ENCODE measurements at places on chromosomes 12 and 14.

DNA sequence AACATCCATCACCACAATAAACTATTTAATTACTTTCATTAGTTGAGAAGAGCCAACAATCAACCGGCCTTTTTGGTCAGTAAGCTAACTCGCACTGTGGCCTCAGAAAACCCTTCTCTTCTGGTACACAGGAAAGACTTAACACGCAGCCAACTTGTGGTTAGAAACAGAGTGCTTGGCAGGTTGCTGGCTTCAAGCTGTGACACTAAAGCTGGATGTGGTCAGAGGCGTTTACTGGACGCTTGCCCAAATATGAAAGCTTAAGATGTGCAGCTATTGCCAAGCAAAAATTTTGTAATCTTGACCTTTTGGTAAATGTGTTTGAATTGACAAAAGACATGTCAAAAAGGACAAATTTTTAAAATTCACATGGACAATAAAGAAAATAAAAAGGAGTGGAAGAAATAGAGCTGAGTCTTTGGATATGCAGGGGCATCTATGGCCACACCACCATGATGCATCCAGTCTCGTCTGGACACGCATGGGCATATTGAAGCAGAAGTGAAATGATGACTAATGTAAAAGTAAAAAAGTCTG is 2.6 kb upstream of the KLRK1 start:
- no peaks in the 10 kb centered on the region for H3K36me3 ChIP-seq
- no peaks in the 10 kb centered on the region for H3K27me3 ChIP-seq
- H3K27ac ChIP-seq: peak overlapping the region; percentile 61
- peak; percentile 34 for DNase-seq
- peaks cover 40% of the 10 kb centered on the region for H3K4me1 ChIP-seq

- H3K4me3 ChIP-seq: no peak overlapping the region
- H3K4me1 ChIP-seq: peaks cover 7% of the 10 kb centered on the region
- peaks cover 2% of the 10 kb centered on the region for H3K36me3 ChIP-seq
- H3K27ac ChIP-seq: no peak overlapping the region
Measured at GRCh38 chr14:63692310-63693020, 35.4 kb downstream of the SGPP1 start.

DNA sequence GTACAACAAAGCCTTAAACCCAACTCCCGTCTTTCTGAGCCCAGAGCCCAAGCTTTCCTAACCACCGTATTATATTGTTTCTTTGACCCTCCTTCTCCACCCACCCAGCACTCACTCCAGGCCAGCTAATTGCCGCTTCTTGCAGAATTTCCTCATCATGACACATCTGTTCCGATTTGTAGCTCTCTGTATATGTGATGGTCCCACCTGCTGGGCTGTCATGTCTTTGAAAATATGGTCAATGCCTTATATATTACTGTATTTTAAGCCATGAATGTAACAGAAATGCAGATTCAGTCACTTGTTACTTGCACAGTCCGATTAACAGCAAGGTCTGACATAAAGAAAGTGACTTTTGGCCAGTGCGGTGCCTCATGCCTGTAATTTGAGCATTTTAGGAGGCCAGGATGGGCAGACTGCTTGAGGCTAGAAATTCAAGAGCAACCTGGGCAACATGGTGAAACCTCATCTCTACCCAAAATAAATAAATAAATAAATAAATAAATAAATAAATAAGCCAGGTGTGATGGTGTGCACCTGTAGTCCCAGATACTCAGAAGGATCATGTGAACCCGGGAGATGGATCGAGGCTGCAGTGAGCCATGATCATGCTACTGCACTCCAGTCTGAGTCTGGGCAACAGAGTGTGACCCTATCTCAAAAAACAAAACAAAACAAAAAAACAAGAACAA is 359.8 kb downstream of the ATP23 start:
- no peaks in the 10 kb centered on the region for H3K27me3 ChIP-seq
- no peak overlapping the region for H3K27ac ChIP-seq
- H3K4me1 ChIP-seq: no peaks in the 10 kb centered on the region
- H3K4me3 ChIP-seq: no peak overlapping the region
- DNase-seq: no peak

DNA sequence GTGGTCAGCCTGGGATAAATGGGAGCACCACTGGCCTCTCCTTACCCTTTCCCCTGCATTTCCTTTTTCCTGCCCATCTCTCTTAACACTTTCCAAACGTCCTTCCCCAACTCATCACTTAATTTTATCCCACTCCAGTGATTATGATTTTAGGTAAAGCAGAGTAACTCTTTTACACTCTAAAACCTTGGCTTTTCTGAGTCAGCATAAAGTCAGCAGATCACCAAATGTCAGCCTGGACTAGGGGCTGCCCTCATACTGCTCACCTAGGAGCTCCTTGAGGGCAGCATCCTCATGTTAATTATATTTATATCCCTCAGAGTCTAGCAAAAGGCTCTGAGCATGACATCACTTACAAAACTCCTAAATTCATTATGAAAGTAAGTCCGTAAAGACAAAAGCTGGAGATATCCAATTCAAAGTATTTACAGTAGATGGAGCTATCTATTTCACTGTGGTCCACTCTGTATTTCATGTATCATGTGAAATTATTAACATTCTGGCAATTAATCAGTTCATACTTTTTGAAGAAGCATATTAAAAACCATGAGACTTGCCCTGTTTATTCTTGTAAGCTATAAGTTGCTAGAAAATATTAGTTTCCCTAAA is 17.0 kb upstream of the DICER1 start:
- DNase-seq: no peak
- H3K27ac ChIP-seq: no peak overlapping the region
- no peaks in the 10 kb centered on the region for H3K27me3 ChIP-seq
- no peaks in the 10 kb centered on the region for H3K36me3 ChIP-seq

DNA sequence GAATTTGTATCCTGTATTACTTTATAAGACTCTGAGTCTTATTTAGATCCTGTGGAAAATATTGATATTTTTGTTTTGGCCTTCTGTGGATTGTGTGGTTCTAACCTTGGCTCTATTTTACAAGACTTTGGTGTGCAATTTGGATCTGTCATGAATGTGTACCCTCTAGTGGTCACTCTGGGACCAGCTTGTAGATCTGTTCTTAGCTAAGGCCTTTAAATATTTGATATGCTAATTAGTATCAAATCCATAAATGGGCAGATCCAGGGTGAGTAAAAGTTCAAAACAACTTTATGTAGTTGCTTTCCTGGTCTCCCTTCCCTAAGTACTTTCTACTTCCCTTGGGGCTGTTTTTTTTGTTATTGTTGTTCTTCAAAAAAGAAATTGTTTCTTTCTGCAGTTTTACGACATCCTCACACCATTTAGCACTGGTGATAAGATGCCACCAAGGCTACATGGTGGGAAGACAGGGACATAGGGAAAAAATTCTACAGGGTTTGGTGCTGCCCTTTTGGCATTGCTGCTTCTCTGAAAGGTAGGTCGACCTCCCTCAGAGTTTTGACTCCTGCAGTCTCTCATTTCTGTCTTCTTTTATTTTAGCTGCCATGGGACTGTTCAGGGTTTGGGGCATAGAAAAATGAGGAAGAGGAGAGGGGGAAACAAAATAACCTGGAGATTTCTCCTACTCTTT is 238.5 kb downstream of the GPHN start:
- H3K4me3 ChIP-seq: no peak overlapping the region
- no peak overlapping the region for H3K27ac ChIP-seq
- no peaks in the 10 kb centered on the region for H3K4me1 ChIP-seq
- H3K36me3 ChIP-seq: no peaks in the 10 kb centered on the region

DNA sequence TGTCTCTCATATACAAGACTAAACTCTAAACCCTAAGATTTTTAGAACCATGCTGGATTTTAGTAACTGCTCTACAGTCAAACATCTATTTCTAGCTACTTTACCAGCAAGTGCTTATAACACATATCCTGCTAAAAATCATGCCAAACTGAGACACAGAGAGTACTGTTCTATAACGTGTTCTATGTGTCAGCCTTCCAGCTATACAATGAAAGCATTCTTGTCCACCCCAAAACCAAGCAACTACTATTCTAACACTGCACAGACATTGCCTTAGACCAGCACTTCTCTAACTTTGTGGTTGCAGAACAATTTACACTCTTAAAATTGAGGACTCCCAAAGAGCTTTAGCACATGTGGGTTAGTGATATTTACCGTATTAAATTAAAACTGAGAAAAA is 85.7 kb downstream of the SPPL3 start:
- no peaks in the 10 kb centered on the region for H3K36me3 ChIP-seq
- no peak overlapping the region for H3K4me3 ChIP-seq
- no peak overlapping the region for H3K27ac ChIP-seq
- no peak for DNase-seq

DNA sequence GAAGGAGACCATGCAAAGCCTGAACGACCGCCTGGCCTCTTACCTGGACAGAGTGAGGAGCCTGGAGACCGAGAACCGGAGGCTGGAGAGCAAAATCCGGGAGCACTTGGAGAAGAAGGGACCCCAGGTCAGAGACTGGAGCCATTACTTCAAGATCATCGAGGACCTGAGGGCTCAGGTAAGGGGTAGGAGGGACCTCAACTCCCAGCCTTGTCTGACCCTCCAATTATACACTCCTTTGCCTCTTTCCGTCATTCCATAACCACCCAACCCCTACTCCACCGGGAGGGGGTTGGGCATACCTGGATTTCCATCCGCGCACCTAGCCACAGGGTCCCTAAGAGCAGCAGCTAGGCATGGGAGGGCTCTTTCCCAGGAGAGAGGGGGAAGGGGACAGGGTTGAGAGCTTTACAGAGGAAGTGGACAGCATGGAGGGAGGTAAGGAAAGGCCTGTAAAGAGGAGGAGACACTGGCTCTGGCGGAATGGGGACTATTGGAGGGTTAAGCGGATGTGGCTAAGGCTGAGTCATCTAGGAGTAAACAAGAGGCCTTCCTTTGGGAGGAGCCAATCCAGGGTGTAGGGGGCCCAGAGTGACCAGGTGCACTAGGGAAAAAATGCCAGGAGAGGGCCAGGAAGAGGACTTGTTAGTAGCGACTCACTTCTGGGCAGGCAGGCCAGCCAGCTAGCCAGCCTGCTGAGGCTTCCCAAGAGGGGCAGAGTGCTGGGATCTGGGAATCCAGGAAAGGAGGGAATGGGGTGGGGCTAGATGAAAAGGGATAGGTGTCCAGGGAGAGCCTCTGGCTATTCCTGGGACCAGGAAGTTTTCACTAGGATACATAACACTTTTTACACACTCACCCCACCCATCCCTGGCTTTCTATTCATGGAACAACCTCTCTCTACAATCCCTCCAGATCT is 754 bp downstream of the KRT18 start:
- peak overlapping the region; percentile 60 for H3K4me3 ChIP-seq
- no peaks in the 10 kb centered on the region for H3K36me3 ChIP-seq
- no peaks in the 10 kb centered on the region for H3K27me3 ChIP-seq

DNA sequence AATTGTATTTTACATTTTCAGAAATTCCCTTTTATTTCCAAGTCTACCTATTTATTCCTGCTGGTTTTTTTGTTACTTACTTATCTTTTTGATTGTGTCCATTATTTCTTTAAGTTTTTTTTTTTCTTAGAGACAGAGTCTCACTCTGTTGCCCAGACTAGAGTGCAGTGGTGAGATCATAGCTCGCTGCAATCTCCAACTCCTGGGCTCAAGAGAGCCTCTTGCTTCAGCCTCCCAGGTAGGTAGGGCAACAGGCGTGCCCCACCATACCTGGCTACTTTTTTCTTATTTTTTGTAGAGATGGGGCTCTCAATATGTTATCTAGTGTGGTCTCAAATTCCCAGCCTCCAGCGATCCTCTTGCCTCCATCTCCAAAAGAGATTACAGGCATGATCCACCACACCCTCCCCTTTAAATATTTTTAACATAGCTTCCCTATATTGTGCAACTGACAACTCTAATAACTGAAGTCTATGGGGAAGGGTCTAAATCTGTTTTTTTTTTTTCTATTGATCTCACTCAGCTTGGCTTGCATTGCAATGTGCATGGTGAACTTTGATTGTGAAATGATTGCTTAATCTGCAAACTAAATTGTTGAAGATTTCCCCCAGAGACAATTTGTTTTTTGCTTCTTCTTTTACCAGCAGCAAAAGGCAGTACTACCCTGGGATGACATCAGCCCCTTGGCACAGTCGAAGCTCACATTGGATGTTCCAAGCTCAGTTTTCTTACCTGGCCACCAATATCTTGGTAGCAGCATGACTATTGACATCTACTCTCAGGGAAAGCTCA is 25.7 kb upstream of the COCH start:
- no peak overlapping the region for H3K27ac ChIP-seq
- no peaks in the 10 kb centered on the region for H3K27me3 ChIP-seq
- H3K36me3 ChIP-seq: no peaks in the 10 kb centered on the region
- no peak overlapping the region for H3K4me3 ChIP-seq
